ENCODE measurements at places on chromosomes 3 and 15.

DNA sequence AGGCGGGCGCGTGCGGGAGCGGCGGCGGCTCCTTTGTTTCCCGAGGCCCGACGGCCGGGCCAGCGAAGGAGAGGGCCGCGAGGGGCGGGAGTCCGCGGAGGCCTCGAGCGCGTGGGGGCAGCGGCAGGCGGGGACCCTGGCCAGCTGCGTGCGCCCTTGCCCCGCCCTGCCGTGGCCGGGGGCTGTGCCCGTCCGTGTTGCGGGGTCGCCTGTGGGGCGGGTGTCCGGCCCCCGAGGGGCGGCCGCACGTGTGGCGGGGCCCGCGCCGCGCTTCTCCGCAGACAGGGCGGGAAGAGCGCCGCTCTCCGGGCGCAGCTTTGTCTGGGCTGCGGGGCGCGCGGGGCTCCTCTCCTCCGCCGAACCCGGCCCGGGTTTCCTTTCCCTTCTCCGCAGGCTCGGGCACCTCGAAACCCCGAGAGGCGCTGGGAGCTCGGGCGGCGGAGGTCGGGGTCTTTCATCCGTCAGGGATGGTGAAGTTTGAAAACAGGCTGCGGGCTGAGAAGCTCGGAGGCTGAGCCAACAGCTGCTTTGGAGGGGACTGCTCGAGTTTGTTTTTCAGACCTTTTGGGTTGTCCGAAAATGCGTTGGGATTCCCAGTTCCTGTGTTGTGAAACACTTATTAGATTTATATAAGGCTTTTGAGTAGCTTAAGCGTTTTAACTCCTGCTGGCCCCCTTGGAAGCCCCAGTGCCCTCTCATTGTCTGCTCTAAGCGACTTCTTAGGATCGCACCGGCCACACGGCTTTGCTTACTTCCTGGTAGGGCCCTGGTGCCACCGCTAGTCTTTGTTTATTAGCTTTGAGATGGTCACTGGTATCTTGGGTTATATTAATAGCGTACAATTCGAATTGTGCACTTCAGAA, 817 bp downstream of the USP3 start:
- DNase-seq = peak; percentile 17

- DNase-seq = no peak
Observed at GRCh38 chr3:183924543-183924942, 39.9 kb upstream of the PARL start.

GRCh38 chr3:12424635-12425319, 59.5 kb upstream of the TSEN2 start:
- DNase-seq = no peak

DNA sequence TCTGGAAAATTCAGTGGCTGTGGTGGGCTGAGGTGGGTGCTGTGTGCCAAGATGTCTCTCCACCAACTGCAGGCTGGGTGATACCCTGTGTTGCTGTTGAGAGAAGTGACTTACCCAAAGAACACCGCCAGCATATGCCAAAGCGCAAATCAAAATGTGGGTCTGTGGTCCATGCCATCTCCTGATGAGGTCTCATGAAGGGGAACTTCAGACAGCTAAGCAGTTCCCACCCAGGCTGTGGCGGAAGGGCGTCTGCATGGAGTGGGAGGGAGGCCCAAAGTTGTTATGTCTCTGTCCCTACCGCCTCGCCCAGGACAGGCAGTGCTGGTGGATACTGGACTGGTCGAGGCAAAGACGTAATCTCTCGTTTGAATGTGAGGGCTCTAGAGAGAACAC, 70.9 kb upstream of the PLXNA1 start:
- no peak for DNase-seq

GRCh38 chr15:78107471-78107870, 15.1 kb downstream of the SH2D7 start:
- no peak for DNase-seq

DNA sequence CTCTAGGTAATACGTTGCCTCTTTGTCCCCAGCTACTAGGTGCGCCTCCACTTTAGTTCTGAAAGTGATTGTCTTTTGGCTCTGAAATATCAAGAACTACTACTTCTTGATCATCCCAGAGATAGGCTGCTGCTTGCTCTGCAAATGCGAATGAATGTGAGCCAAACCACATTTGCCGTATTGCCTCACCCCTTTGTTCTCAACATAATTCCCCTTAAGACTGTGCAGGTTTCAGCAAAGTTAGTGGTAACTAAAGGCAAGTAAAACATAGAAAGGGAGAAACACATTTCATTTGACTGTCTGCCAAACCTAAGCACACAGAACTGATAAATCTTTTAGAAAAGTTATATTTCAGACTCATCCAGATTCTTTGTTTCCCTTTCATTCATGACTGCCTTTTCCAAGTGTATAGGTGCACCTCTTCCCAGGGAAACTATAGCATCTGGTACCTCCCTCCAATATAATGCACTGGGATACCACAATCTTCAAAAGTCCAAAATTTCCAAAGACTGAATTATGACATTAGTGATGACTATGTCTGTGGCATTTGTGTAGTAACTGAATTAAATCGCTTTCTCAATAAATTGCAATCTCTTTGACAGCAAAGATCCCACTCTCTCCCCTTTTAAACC, 720.6 kb upstream of the CBLB start:
- no peak for DNase-seq

DNA sequence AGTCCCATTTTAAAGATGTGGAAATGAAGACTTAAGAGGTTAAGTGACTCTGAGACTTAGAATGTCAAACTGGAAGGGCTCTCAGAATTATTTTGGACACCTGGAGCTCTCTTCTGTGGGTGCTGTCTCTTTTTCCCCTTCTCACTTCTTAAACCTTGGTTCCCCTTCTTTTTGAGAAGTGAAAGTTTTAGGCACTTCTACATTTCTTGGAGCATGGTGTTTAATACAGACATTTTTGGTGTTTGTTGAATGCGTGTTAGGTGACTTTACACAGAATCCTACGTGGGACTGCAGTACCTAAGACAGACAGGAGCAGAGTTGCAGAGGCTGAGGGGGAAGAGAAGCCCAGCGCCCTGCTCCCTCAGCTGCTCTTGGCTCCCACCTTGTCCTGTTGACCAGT, 133.3 kb downstream of the MDFIC2 start:
- DNase-seq = no peak

GRCh38 chr15:98043160-98044014, 82.9 kb downstream of the ARRDC4 start:
- no peak for DNase-seq

GRCh38 chr3:172155897-172156585, 116.7 kb downstream of the FNDC3B start:
- no peak for DNase-seq

DNA sequence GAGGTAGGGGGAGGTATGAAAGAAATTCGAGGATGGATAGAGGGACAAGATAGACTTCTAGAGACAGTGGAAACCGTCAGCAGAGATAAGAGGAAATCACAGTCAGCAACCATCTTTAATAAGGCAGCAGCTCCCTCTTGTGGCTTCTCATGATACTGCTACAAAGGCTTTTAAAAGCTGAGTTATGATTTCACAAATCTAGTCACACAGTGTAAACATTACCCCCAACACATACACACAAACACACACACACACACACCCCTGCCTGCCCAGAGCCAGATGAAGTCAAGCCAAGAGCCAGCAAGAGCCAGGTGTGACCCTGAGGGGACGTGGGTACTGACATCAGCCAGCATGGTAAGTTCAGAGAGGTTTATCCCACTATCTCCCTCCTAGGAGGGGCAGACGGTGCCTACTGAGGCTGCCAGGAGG, 18.9 kb upstream of the TGM5 start:
- DNase-seq = peak; percentile 16

- no peak for DNase-seq
Observed at GRCh38 chr3:8489278-8489792, 12.3 kb upstream of the LMCD1 start.

- DNase-seq = no peak
Observed at GRCh38 chr15:65851981-65852380, 17.3 kb upstream of the RAB11A start.

DNA sequence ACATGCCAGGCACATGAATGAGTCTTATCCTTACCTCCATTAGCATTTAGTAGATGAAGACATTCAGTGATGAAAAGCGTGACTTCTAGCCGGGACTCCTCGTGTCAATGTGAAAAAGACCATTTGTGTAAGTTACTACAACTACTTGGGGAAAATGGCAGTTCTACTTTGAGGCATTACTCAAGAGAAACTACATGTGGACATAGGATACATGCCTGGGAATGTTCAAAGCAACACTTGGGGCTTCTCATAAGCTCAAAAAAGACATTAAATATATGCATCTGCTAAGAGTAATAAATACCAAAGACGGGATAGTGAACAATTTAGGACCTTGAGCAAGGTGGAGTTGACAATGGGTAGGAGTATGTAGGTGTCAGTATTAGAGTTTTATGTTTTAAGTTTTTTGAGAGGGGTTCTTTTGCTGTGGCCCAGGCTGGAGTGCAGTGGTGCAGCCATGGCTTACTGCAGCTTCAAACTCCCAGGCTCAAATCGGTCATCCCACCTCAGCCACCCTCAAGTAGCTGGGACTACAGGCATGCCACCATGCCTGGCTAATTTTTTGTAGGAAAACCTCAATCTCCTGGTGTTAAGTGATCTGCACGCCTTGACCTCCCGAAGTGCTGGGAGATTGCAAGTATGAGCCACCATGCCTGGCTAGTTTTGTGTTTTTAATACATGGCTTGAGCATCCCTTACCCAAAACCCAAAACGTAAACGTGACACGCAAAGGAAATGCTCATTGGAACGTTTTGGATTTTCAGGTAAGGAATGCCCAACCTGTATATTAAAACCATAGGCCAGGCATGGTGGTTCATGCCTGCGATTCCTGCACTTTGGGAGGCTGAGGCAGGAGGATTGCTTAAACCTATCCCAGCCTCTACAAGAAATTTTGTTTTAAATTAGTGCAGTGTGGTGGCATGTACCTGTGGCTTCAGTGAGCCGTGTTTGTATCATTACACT, 3.9 kb downstream of the RPLP1 start:
- no peak for DNase-seq

- no peak for DNase-seq
Observed at GRCh38 chr3:62771331-62772072, 103.7 kb downstream of the CADPS start.

All from activated CD8-positive, alpha-beta memory T cell treated with anti-CD3 and anti-CD28 coated beads for 48 hours (primary cell).